NCI-H510A treated with DMSO at 0.1 percent for 48 hours (cell line): ENCODE measurements at places on chromosomes 16 and 17.

GRCh38 chr17:61009663-61010062, 332.0 kb downstream of the BCAS3 start:
- DNase-seq: no peak

- no peak for DNase-seq
These were observed 30.2 kb downstream of the XPO6 start for GRCh38 chr16:28181515-28181914.

DNA sequence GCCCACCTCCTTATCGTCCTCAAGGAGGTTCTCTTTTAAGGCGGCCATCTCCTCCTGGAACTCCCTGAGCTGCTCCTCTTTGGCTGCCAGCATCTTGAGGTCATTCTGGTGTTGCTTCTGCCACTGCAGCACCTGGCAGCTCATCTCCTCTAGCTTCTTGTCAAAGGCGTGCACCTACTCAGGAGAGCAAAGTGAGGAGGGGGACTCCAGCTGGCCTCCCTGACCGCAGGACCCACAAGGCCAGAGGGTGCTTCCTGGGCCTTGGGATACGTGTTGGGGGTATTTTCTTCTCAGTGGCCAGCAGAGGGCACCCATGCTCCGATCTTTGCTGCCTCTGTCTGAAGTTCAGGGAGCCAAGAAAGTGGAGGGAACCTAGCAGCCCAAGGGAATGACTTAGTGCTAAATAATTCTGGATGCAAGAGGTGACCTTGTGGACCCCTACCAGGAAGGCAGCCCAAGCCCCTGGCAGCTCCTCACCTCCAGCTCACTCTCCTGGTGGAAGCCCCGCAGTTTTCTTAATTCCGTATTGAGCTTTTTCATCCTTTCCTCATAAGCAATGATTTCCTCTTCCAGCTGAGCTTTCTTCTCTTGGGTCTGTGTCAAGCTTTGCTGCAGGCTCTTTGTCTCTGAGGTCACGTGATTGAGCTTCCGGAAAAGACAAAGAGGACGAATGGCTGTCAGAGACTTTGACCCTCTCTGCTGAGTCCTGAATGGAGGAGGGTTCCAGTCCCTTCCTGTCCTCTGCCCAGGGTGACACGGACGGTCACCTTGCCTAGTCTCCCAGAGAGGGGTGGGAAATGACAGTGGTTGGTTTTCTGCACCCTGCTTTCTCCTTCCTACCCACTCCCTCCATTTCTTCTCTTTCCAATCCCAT, 31.4 kb downstream of the DHX38 start:
- DNase-seq: peak; percentile 60

DNA sequence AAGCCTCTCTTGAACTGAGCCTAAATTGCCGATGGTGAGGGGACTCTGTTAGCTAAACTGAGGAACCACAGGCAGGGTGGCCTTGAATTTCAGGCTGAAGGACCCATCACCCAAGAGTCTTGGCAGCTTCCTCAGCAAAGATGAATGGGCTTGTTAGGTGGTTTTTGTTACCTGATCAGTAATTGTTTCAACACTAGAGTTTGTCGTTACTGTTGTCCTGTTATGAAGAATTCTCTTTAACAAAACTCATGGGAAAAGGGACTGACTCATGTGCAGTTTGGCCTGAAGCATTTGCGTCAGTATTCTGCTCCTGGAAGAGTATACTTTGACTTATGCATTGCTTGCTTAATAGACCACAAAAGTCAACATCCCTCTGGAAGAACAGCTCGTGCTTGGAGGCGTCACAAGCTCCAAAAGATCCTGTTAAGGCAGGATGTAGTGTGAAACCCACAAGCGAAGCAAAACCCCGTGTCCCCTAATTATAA, 206.0 kb downstream of the IRX3 start:
- DNase-seq: peak; percentile 8

GRCh38 chr17:39667945-39668924, at the start of gene PNMT:
PNMT (plus strand) TSS chr17:39668453; CDS start chr17:39668476, 23 bp downstream.
- peak; percentile 57 for DNase-seq

DNA sequence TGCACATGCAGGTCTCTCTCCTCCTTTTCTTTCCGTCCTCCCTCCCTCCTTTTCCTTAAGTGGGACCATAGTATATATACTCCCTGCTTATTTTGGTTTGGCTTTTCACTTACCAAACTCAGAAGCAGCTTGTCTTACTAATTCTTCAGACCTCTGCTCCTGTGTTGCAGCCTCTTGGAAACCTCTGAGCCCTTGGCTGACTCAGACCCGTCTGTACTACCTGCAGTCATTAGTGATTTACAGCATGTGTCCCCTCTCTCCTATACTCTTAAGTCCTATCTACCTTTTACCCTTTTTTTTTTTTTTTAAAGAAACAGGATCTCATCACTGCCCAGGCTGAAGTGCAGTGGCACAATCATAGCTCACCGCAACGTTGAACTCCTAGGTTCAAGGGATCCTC, 207.0 kb downstream of the STX8 start:
- DNase-seq: no peak

DNA sequence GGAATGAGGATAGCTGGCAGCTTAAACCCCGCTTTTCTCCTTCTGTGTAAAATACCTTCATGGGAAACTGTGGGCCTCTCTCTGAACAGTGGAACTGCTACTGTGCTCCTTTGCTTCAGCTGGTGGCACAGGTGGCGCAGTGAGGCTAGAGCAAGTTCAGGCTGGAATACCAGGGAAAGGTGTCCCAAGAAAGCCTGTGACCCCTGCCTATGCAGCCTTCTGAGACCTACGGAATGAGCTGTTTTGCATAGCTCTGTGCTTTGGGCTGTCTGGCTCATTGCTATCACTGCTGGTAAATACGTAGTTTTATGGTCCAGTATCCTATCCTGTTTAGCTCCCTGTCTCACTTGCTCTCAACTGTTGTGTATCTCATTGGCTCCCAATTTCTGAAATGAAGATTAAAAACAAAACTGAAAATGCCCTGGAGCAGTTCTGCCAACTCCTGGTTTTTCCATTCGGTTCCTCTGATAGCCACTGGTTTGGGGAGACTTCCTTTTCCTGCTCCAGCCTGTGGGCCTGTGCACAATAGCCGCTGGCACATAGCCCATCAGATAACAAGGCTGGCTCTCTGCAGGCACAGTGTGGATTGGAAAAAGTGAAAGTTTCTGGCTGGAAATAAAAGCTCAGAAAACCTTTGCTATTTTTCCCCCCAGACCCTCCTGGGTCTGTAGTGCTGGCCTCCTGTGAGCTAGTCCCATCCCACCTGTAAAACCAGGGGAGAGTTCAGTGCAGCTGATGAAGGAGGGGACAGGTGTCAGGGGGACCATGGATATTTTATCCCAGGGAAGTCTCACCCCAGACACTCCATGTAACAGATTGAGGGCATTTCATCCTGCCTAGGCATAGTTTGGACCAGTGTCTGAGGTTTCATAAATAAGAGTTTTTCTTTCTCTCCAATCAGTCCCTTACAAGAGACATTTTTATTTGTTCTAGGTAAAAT, 24.0 kb downstream of the LIMD2 start:
- DNase-seq: no peak

DNA sequence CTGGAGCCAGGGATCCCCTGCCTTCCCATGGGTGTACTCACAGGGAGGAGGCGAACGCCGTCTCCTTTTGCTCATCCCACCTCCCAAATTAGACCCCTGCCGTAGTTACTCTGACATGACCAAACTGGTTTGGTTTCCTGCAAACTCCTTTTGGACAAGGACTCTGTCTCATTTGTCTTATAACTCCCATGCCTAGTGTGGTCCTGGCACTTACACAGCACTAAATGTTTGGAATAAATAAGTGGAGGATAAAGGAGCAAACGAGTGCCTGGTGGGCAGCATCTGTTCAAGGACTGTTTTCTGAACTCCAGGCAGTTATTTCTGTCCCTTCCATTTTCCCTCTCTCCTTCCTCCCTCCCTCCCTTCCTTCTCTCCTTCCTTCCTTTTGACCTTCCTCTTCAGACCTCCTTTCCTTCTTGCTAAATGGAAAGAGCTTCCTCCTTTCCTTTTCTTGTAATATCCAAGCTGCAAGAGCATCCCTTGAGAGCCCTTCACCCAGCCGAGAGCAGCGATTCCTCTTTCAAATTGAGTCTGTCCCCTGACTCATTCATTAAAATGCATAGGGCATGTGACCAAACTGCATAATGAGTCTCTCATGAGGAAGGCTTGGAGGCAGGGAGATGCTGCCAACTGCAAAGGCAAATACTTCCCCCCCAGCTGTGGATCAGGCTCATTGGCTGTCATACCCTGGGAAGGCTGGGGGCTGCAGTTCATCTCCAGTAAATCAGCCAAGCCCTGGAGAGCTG, 36.8 kb downstream of the CHD9 start:
- no peak for DNase-seq

GRCh38 chr16:65919145-65919985, 447.1 kb upstream of the CDH5 start:
- DNase-seq: no peak

GRCh38 chr16:8818504-8819270, 21.0 kb downstream of the PMM2 start:
- DNase-seq: no peak

DNA sequence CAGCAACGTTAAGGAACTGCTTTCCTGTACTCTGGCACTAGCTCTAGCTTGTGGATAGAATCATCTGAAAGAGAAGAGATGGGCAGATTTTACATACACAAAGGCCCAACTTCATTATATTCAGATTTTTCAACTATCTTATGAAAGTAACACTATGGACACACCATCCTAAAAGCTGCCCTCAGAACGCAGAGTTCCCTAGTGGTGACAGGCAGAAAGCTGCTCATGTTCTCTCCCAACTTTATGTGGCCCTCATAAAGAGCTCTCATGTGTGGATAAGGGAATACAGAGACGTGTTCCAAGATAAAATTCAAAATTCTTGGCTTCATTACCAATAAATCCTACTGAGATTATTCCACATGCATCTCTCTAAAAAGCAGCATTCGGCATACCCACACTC, 1.5 kb downstream of the CFAP20 start:
- DNase-seq: no peak

DNA sequence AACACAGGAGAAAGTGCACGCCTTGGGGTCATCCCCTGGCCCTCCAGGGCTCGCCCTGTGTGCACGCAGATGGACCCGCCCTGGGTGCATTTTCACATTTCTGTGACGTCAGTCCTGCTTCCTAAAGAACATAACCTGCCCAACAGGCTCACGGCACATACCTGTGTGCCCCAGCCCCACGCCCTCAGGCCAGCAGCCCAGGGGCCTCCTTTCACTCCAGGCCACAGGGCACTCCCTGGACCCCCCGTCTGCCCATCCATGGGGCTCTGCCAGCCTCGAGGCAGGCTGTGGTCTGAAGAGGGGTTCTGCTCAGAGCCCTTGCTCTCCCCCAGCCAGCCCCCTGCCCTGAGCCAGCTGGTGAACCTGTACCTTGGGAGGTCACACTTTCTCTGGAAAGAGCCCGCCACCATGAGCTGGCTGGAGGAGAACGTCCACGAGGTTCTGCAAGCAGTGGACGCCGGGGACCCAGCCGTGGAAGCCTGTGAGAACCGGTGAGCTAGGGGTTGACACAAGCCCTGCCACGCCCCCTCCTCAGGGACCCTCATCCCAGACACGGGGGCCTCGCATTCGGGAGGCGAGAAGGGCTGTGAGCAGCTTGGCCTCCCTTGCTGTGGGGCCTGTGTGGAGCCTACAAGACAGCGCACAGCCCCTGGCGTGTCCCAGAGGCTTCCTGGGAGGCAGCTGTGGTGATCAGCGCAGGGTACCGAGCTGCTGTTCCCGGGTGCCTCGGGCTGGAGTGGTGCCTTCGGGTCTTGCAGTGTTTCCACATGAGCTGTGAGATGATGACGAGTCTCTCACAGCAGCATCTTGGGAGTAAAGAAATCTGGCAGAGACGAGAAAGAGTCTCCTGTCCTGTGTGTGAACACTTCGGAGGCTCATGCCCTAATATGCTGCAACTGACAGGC, 13.8 kb upstream of the MC1R start:
- DNase-seq: no peak

- DNase-seq: no peak
These were observed 897 bp upstream of the CYGB start for GRCh38 chr17:76538281-76538931.

DNA sequence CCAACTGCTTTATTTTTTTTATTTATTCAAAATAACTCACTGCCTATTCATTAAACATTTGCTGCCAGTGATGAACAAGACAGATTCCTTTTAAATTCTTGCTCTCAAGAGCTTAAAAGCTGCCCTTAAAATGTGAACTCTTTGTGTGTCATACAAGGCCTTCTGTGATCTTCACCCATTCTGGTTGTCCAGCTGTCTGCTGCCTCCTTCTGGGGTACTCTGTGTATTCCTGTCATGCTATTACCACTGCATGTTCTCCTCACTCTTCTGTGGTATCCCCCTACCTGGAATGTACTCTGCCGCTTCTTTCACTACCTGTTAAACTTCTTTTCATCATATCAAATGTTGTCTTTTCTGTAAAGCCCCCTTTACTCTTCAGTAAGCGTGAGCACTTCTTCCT, 165.8 kb downstream of the CHD9 start:
- no peak for DNase-seq

- no peak for DNase-seq
These were observed 896.8 kb downstream of the CDH11 start for GRCh38 chr16:64225036-64225435.

GRCh38 chr16:2149630-2150417, 1.4 kb downstream of the RAB26 start:
- no peak for DNase-seq

- no peak for DNase-seq
These were observed 818 bp upstream of the CBX8 start for GRCh38 chr17:79797492-79798298.

GRCh38 chr16:17333229-17333628, 137.5 kb downstream of the XYLT1 start:
- DNase-seq: no peak

DNA sequence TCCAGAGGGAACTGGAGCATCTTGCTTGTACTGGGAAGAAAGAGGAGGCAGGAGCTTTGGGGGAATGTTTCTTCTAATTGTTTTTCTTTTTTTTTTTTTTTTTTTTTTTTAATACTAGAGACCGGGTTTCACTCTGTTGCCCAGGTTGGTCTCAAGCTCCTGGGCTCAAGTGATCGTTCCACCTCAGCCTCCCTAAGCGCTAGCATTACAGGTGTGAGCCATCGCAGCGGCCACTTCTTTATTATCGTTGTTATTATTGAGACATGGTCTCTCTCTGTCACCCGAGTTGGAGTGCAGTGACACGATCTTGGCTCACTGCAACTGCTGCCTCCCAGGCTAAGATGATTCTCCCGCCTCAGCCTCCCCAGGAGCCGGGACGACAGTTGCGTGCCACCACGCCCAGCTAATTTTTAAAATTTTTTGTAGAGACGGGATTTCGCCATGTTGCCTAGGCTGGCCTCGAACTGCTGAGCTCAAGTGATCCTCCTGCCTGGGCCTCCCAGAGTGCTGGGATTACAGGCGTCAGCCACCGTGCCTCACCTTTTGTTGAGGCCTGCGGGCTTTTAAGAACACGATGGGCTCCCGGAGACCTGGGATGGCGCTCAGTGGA, 137.3 kb upstream of the GSE1 start:
- no peak for DNase-seq

- DNase-seq: no peak
These were observed 919.2 kb upstream of the SOX9 start for GRCh38 chr17:71201639-71202038.
